ENCODE measurements at places on chromosomes 4 and X.

- DNase-seq = no peak
Measured at GRCh38 chrX:154804261-154804956, 876 bp downstream of the MPP1 start.

- DNase-seq = no peak
Measured at GRCh38 chrX:133542476-133542875, 127.2 kb upstream of the GPC4 start.

DNA sequence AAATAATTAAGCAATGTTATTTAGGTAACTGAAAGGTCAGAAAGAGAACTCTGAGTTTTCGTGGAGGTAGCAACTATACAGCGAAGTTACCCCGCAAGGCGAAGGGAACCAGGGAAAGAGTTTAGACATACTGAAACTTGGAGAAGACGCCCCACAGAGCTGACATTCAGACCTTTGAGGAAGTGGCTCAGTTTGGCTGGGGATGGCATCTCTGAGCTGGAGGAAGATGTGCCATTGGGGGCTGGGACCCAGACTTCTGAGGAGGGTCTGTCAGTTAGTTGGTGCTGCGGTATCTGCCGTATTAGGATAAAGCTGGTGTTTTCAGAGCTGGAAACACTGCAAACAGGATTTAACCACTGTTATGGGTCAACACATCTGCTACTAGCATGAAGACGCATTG lies 156.6 kb downstream of the ANKRD50 start:
- DNase-seq = no peak

DNA sequence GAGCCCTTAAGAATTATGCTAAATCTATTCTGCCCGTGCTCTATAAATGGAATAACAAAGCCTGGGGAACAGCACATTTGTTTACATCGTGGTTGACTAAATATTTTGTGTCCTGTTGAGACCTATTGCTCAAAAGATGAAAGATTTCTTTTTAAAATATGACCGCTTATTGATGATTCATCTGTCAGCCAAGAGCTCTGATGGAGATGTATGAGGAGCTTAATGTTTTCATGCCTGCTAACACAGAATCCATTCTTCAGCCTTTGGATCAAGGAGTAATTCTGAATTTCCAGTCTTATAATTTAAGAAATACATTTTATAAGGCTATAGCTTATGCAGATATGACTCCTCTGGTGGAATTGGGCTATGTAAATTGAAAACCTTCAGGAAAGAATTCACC lies 271.3 kb upstream of the FAT4 start:
- no peak for DNase-seq

- DNase-seq = no peak
Measured at GRCh38 chrX:817759-818300, 187.2 kb downstream of the SHOX start.

DNA sequence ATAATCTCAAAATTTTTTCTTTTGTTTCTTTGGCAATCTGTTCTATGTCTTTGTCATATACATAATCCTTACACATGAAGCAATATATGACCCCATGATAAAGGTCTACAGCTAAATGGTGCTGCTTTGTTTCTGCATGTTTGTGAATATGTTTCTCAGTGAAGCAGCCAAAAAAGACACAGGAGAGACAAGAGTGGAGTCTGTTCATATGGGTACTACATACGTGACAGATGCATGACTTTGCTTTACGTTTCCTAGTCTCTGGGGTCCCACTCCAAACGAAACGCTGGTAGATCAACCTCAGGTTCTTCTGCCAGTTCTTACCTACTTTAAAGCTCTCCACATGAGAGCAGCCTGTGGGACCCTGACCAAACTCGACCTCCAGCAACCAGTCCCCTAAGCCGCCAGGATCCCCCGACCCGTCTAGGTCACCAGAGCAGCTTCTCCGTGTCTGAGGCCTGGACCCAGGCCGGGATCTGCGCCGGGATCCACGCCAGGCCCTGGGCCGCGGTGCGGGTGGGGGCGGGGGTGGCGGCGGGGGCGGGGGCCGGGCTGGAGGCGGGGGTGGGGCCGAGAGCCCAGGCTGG lies 1.5 kb downstream of the USP51 start:
- DNase-seq = no peak

Measured in activated T-cell treated with anti-CD3 and anti-CD28 coated beads, Interleukin-2, amount 50 U/mL, for 1 hour (primary cell).